ENCODE measurements at places on chromosomes 4 and X.

DNA sequence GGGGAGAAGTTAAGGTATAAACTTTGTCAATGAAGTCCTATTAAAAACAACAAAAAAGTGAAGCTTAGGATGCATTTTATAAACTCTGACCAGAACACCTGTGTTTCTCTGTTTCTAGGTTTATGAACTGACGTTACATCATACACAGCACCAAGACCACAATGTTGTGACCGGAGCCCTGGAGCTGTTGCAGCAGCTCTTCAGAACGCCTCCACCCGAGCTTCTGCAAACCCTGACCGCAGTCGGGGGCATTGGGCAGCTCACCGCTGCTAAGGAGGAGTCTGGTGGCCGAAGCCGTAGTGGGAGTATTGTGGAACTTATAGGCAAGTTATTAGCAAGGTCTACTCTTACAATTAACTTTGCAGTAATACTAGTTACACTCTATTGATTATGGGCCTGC, 46.6 kb downstream of the HTT start:
- no peak for DNase-seq

- DNase-seq, result no peak
These were observed 123.5 kb downstream of the PPARGC1A start for GRCh38 chr4:23766344-23766743.

- DNase-seq, result no peak
These were observed 355.0 kb upstream of the EMCN start for GRCh38 chr4:100872811-100873210.

GRCh38 chr4:42642101-42642797, 14.7 kb downstream of the ATP8A1 start:
- DNase-seq, result no peak

GRCh38 chr4:56147371-56147770, 198.6 kb downstream of the CEP135 start:
- DNase-seq, result no peak

DNA sequence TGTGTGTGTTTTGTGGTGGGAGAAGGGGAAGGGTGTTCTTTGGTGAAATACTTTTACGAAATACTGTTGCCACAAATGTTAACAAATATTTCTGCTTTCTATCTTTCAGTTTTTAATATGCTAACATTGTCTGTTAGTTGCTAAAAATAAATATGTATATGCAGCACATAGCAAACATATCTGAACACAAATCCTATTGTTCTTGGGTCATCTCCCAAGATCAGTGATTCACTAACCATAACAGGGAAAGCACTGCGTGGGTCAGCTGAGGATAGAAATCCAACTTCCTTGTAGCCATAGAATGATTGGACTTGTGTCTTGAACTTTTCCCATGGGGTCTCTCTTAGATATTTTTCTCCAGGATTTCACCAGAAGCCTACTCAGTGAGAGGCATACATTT, 250.3 kb upstream of the FAM47A start:
- no peak for DNase-seq

DNA sequence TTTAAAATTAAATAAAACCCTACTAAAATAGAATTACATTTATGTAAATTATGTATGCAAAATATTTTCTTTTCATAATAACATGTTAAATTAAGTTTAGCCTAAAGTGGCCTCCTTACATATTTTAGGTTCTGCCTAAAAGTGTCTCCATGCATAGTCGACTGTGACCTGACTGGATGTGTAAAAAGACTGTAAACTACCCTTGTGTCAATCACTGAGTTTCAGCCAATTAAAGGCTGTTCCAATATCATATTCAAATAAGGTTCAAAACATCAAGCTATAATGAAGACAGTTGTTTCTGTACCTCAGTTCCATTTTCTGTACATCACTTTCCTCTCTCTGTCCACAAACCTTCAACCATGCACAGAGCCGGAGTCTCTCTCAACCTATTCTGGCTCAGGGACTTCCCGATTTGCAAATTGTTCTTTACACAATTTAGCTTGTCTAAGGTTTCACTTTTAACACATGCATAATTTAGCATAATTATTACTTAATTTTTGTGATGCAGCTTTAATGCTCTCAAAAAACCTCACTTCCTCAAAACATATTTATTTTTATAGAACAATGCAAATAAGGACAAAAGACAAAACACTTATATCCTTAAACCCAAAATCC, 60.1 kb downstream of the SH3RF1 start:
- DNase-seq, result no peak

GRCh38 chr4:155548173-155548572, 118.5 kb upstream of the GUCY1A1 start:
- no peak for DNase-seq

DNA sequence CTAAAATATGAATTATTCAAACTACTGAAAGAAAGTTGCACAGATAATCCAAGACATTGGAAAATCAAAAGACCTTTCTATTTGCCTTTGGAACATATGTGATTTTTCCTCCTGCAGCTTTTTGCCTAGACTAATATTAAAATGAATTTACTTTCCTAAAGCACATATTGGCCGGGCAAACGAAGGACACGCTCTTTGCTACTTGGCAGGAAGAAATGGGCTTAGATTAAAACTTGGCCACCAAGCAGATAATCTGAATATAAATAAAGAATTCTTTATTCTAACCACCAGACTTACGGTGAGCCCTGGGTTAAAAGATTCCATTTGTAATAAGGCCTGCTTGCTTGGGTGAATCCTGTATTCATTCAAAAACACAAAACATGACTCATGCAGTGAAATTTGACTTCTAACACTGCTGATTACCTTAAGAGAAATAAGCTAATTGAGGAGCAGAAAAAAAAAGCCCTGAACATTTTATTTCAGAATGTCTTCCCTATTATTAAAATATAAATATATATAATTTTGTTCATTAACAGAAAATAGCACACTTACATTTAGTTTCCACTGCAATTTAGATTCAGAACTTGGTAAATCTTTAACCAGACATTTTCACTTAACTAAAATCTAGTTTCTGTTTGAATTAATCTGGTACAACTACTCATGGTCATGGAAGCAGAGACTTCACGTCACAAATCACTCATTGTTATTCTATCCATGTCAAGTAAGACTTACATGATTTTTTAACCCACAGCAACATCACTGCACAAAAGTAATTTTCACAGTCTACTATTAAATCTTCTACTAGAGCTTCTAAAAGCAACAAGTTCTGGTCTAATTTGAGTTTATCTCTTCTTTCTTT, 116.1 kb upstream of the PLAC1 start:
- DNase-seq, result no peak

DNA sequence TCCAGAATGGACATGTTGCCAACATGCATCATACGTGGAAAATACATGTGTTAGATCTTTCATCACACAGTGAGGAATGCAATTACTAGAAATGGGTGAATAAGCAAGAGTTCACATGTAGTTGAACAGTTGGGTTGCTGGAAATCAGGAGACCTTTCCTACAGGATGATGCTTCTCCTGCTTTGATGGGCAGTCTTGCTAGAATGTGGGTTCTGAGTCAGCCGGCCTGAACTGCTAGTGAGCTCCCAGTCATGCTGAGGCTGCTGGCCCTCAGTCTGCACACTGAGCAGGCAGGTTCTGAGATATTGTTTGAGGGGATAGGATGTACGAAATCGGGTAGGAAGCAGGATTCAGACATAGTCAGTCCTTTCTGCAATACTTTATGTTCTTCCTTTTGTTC, 20.2 kb downstream of the MSL3 start:
- no peak for DNase-seq

- no peak for DNase-seq
These were observed 96.3 kb upstream of the ENPP6 start for GRCh38 chr4:184313702-184314659.

- no peak for DNase-seq
These were observed 90.3 kb downstream of the COMMD8 start for GRCh38 chr4:47373174-47373573.

GRCh38 chrX:7444967-7445366, 297.0 kb upstream of the PUDP start:
- no peak for DNase-seq

DNA sequence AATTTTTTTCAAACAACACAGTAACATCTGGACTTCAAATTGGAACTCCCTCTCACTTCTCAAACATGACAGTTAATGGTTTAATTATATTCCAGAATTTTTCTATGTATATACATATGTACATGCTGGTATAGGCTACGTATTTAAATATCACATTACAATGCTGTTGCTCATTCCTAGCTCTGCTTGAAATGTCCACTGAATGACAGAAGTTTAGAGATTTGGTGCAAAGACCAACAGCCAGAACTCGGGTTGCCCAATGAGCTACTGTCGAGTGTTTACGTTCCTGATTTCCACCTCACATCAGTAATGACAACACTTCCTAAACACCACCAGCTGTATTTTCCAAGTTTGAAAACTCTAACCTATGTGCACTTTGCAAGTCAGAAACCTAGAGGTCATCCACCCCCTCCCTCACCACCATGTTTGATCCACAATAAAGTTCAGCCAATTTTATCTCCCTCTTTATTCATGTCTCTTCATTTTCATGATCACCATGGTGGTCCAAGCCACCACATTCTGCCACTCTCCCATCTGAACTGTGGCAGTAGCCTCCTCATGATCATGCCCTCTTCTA, 49.3 kb upstream of the RPL34 start:
- no peak for DNase-seq

DNA sequence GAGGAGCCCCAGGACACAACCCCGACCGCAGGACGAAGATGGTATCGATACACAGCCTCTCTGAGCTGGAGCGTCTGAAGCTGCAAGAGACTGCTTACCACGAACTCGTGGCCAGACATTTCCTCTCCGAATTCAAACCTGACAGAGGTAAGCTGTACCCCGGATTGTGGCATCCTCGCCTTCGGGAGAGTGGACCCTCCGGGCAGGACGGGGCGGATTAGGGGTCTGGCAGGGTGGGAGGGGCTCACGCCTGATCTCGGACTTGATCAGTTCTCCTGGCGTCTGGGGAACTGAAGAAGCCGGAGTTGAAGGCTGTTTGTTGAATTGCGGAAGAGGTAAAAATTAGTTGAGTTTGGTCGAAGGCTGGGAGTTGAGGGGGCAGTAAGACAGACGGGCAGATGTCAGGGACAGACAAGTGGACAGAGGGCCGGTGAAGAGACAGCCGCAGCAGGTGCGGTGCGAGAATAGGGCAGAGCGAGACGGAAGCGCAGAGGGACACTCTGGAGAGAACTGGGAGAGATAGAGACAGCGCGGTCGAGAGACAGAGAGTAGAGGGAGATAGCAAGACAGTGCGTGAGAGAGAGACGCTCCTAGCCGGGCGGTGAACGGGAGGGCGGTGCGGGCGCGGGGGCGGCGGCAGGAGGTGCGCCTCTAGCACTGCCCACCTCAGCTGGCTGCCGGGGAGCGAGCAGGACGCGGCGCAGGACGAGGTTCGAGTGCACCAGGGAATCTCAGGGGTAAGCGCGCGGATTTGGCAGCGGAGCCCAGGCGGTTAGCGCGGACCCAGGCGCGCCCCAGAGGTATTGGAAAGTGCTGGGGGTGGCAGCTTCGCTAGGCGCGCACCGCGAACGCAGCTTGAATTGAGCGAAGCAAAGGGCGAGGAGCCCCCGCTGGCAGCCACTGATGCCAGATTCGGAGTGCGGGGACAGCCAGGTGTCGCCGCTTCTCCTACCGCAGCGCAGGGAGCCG, 23.9 kb downstream of the ARHGAP36 start:
- no peak for DNase-seq

DNA sequence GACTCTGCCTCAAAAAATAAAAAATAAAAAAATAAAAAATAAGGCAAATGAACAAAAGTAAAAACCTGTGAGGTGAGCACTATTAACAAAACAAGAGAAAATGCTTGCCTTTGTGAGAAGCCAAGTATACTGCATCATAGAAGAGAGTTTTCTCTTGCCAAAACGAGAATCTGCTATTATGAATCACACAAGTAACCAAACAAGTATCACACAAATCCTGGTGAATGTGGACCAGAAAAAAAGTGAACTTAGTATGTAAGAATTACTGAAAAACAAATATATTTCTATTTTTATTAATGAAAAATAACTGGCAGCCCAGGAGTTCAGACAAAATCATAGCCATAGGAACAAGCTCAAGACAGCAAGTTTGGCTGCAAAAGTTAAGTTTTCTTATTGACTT, 193.5 kb downstream of the PDGFC start:
- no peak for DNase-seq

DNA sequence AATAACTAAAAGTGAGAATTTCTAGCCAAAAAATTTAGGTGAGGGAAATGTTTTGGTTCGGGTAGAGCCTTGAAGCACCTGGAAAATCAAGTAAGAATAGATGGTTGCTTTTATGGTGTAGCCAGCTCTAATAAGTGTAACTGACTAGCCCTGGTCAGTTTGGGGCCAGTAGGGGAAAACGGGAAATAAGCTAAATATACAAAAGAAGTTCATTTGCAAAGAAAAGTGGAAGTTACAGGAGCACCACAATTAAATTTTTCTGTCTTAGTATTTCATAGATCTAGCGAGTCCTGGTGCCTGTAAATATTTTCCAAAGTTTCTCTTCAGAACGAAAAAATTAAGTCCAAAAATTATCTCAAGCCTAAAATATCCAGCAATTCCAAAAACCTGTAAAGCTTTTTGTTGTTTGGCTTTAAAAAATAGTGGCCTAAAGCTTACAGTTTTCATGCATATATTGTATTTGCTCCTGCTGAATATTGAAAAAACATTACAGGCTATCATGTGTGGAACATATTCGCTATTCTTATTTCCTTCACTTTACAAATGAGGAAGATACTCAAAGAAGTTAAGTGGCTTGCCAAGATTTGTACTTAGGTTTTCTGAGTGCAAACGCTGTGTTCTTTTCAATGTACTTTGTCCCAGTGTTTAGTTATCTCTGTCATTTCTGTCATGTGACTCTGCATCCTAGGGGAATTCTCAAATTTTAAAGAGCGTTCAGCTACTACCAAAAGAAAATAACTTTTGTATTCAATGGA, 7.3 kb upstream of the PTPN13 start:
- no peak for DNase-seq

- DNase-seq, result no peak
These were observed 18.4 kb downstream of the GUCY1A1 start for GRCh38 chr4:155684892-155685541.

GRCh38 chr4:147128787-147129186, 183.1 kb upstream of the TTC29 start:
- no peak for DNase-seq

- no peak for DNase-seq
These were observed 186.3 kb upstream of the FGF13 start for GRCh38 chrX:138897621-138898492.

- no peak for DNase-seq
These were observed 73.3 kb downstream of the TASL start for GRCh38 chrX:30504309-30504708.

DNA sequence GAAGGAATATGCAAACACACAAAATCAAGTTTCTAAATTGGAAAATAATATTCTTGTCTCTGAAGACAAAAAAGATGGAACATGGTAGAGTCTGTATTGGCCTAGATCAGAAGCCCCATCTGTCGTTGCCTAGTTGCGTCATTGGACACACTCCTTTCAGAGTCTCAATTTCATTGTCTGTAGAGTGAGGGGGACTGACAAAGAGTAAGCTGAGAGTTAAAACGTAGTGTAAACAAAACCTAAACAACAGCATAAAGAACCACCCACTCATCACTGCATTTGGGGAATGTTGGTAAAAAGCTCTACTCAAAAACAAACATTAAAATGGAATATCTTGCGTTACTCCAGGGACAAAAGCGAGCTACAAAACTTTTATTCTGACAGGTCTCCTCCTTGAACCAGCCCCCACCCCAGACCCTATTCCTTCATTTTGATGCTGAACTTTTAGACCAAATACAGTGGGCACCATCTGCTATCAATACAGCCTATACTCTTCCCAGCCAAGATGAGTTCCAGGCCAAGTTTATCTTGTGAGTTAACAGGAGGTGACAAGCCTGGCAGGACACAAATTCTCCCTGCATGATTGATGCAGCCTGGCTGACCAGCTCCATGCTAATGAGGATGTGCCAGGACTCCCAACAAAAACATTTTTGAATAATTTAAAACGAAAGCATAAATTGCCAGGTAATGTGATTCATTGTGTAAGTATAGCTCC, 125.2 kb downstream of the COL25A1 start:
- no peak for DNase-seq
